ENCODE measurements at places on chromosomes 7 and 10. TPM values are rescaled to one million over a fixed set of nuclear protein-coding genes. Genes with fewer than 3 reads are reported as not detected.

- no peak overlapping the region for H3K4me3 ChIP-seq
- H3K27ac ChIP-seq, result no peak overlapping the region
- H3K4me1 ChIP-seq, result peaks cover 6% of the 10 kb centered on the region
- peak; percentile 21 for DNase-seq
- H3K36me3 ChIP-seq, result no peaks in the 10 kb centered on the region
Measured at GRCh38 chr7:21999896-22000295, 54.2 kb upstream of the CDCA7L start.

DNA sequence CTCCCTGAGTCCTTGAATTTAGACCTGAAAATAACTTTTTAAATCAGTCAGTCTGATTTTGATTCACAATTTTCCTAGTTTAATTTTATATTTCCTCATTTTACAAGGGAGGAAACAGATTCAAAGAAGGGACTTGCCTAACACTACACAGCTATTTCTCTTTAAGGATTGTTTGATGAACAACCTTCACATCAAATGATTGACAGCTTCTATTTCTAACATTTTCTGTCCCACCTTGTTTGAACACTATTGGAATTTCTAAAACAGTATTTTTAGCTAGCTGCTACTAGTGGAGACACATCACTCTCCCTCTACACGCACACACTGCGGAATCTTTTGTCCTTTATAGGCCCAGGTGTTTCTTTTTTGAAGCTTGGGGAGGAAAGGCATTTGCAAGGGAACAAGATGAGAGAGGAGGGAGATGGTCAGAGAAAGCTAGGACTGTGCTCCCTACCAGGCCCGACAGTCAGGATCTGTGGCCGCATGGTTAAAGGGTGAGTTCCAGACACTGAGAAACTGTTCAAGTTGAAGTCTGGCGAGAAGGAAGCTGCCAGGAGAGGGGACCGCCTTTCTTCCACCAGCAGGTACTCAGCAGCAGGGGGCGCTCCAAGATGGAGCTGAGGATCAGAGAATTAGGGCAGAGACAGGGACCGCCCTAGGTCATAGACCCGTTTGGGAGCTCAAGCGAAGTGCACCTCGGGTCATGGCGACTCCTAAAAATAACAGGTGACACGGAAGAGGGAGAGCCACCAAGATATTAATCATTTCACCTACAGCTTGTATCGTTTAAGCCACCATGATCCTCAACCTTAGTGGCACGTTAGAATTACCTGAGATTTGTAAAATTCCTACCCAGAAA lies 49.7 kb downstream of the DNAJC12 start:
- no peaks in the 10 kb centered on the region for H3K27me3 ChIP-seq
- H3K36me3 ChIP-seq, result no peaks in the 10 kb centered on the region
- DNase-seq, result peak; percentile 47
- peaks cover 16% of the 10 kb centered on the region for H3K4me1 ChIP-seq
- no peak overlapping the region for H3K27ac ChIP-seq

GRCh38 chr7:155571581-155572345 lies 25.4 kb upstream of the CNPY1 start:
- H3K27ac ChIP-seq, result no peak overlapping the region
- peaks cover 4% of the 10 kb centered on the region for H3K36me3 ChIP-seq
- DNase-seq, result no peak
- H3K27me3 ChIP-seq, result peaks cover 24% of the 10 kb centered on the region
- H3K4me3 ChIP-seq, result no peak overlapping the region

DNA sequence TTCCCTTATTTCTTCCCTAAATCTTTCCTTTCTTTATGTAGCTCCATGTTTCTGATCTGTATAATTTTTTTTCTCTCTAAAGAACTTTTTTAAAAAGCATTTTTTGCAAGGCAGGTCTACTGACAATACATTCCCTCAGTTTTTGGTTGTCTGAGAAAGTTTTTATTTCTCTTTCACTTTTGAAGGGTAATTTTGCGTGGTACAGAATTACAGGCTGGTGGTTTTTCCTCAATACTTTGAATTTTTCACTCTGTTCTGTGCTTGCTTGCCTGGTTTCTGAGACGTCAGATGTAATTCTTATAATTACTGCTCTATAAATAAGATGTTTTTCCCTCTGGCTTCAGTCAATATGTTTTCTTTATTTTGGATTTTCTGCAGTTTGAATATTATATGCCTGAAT lies 205.4 kb upstream of the VSTM2A start:
- no peak overlapping the region for H3K4me3 ChIP-seq
- H3K36me3 ChIP-seq, result no peaks in the 10 kb centered on the region
- no peaks in the 10 kb centered on the region for H3K27me3 ChIP-seq
- H3K4me1 ChIP-seq, result no peaks in the 10 kb centered on the region

- no peaks in the 10 kb centered on the region for H3K4me1 ChIP-seq
- no peaks in the 10 kb centered on the region for H3K27me3 ChIP-seq
- no peak overlapping the region for H3K4me3 ChIP-seq
- H3K27ac ChIP-seq, result no peak overlapping the region
Measured at GRCh38 chr10:10845185-10845584, 172.5 kb upstream of the CELF2 start.

DNA sequence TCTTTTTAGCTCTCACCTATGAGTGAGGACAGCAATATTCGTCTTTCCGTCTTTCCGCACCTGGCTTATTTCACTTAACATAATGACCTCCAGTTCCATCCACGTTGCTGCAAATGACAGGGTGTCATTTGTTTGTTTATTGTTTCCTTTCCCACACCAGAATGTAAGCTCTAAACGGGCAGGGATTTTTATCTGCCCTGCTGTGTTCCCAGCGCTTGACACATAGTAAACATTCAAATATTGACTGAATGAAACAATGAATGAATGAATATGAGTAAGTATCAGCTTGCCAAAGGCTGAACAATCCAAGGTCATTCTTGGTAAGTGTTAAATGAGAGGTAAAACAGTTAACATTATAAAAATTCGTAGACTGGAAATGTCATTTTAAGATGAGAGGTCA lies 12.8 kb downstream of the SH3PXD2A start:
- no peak overlapping the region for H3K27ac ChIP-seq
- no peaks in the 10 kb centered on the region for H3K4me1 ChIP-seq

DNA sequence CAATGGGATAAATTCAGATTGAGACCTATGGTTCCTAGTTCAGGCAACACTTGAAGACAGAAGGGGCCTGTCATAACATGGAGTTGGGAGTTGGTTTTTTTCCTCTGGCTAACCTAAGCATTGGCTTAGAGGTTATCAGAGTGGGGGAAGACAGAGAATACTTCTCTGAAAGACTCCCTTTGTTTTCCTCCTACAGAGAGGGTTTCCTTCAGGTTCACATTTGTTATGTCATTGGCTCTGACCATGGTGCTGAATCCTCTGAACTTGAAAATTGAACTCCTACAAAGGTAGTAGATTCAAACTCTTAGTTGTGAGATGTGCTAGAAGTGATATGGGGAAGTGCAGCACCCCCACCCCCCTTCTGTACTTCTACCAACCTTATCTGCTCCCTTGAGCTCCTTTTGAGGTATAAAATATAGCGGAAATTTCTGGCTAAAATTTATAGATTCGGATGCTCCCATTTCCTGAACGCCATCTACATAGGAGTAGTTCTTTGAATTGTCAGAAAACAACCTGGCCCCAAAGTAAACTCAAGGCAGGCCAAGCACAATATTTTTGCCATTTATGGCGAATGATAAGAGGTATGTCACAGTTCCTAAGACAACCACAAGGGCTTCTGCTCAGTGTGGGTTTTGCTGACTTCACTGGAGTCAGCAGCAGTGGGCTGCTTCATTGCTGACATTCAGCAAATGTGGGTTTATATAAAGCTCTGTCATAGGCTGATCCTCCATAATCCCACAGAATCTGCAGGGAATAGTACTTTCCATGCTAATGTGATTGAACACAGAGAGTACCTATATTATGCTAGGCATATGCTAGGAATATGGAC lies 131.6 kb upstream of the KLF14 start:
- peak; percentile 38 for DNase-seq
- no peaks in the 10 kb centered on the region for H3K27me3 ChIP-seq
- peaks cover 98% of the 10 kb centered on the region for H3K36me3 ChIP-seq
- H3K4me3 ChIP-seq, result no peak overlapping the region
- peak overlapping the region; percentile 85 for H3K27ac ChIP-seq

EPO gene
- not detected for total RNA-seq

Measured in MCF 10A (cell line).